ENCODE measurements at places on chromosomes 6 and 20.
A peak's percentile ranks its signal among the peaks of the same experiment; 100 is the strongest.

DNA sequence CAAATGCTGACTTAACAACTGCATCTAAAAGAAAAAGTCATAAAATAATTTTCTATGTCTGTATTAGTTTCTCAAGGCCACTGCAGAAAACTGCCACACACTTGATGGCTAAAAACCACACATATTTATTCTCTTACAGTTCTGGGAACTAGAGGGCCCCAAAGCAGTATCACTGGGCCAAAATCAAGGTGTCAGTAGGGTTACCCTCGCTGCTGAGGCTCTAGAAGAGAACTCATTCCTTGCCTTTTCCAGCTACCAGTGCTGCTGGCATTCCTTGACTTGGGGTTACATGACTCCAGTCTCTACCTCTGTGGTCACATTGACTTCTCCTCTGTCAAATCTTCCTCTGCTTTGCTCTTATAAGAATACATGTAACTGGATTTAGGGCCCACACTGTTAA, 124.6 kb upstream of the THEMIS start:
- DNase-seq, result no peak

GRCh38 chr6:30450909-30451841, 38.1 kb upstream of the HLA-E start:
- peak; percentile 100 for DNase-seq

- DNase-seq, result peak; percentile 41
These were observed 11.1 kb upstream of the LSM14B start for GRCh38 chr20:62111148-62111547.

DNA sequence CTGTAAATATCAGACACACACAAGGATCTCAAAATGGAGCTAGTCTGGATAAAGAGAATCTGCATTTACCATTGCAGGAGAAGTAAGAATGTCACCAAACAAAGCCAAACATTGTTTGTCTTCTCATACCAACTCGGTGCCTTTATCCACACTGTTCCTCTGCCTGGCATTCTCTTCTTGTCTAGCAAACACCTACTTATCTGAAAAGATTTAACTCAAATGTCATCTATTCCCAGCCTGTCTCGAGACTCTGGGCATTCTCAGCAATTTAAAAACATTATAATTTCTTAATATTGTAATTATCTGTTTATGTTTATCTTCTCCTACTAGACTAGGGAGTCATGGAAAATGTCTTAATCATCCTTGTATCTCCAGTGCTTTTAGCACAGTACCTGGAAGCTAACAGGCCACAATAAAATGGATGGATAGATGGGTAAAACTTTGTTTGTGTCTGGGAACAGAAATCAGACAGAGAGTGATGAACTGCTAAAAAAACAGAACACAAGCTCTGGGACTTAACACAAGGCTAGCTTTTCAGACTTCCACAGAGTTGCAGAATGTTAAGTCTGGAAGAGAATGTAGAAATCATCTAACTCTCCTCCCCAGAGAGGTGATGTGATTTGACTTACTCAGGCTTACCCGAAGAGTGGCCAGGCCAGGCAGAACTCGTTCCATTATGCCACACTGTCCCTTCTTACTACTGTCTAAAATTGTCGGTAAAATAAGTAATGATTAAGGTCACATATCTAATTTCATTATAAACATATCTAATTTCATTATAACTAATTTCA, 42.3 kb upstream of the FAM83C start:
- no peak for DNase-seq
